Posterior vena cava (tissue), 2 donors: ENCODE measurements at places on chromosomes 1 and 21. TPM values are rescaled to one million over a fixed set of nuclear protein-coding genes. Genes with fewer than 3 reads are reported as not detected.

Gene TEDDM1
- total RNA-seq, result not detected

Gene BRDT
- total RNA-seq, result not detected

Gene GSTM1
- total RNA-seq, result not detected

Gene RAB42
- 4.2 TPM for total RNA-seq

Gene CCDC181
- 0.51 TPM for total RNA-seq

Gene PTAFR
- 9.3 TPM for total RNA-seq

Gene DEPDC1
- total RNA-seq, result 0.19 TPM

Gene NEK2
- total RNA-seq, result not detected

Gene SDF4
- 151 TPM for total RNA-seq

Gene PLEKHA6
- total RNA-seq, result 13.3 TPM

Gene OLFM3
- total RNA-seq, result not detected

Gene DIO1
- not detected for total RNA-seq

Gene KRTAP11-1
- not detected for total RNA-seq
